Suppressor macrophage treated with lipopolysaccharide for 1 hour (primary cell): ENCODE measurements at places on chromosomes 1 and 21.

GRCh38 chr1:201481761-201482493 is 12.9 kb upstream of the PHLDA3 start:
- peak; percentile 82 for DNase-seq

DNA sequence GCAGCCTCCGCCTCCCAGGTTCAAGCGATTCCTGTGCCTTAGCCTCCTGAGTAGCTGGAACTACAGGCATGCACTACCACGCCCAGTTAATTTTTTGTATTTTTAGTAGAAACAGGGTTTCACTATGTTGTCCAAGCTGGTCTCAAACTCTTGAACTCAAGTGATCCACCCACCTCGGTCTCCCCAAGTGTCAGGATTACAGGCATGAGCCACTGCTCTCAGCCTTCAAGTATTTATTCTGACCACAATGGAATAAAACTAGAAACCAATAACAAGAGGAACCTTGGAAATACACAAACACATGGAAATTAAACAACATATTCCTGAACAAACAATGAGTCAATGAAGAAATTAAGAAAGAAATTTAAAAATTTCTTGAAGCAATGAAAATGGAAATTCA is 32.7 kb upstream of the DR1 start:
- DNase-seq = no peak

GRCh38 chr21:24225431-24225830 is 1381.8 kb downstream of the MRPL39 start:
- peak; percentile 6 for DNase-seq

DNA sequence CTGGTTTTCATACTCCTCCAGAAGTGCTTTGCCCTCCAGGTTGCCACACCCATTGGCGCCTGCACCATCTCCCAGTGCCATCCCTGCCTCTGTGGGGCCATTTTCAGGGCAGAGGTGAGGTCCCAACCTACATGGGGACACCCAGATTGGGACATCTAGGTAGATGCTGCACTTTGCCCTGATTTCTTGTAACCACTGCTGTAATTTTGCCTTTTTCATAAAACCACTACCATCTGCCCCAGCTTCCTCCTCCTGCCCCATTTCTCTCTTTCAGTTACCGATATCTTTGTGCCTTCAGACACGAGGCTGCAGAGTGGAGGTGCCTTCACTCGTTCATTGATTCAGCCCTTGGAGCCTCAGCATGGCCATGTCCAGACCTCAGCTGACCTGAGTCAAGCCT is 21.4 kb downstream of the FAAH start:
- DNase-seq = no peak

DNA sequence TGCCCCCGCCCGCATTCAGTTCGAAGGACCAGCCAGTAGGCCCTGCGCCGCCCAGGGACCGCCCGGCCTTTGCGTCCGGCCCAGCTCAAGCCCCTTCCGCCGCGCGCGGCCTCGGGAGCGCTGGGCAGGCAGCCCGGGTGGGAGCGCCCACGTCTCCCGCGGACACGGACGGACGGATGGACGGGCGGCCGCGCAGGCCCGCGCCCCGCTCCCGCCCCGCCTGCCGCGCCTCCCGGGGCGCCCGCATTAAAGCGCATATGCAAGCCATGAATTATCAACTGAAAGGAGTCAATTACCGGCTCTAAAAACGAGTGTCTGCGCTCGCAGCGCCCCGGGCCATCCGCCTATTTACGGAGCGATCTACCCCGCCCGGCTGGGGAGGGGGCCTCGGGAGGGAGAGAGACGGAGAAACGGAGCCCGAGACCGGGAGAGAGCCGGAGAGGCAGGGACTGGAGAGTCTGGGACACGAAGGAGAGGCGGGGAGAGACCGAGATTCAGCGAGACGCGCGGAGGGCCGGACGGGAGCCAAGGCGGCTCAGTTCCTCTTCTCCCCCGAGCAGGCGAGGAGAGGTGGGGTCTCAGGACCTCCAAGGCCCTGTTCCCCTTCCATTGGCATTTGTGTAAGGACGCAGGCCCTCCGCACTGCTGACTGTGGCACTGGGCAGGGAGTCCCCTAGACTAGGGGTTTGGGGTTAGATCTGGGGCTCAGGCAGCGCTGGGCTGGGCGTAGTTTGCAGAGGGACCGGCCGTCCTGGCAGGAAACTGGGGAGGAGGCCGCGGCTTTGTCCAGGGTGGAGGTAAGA is 41.3 kb upstream of the DMBX1 start:
- peak; percentile 41 for DNase-seq

DNA sequence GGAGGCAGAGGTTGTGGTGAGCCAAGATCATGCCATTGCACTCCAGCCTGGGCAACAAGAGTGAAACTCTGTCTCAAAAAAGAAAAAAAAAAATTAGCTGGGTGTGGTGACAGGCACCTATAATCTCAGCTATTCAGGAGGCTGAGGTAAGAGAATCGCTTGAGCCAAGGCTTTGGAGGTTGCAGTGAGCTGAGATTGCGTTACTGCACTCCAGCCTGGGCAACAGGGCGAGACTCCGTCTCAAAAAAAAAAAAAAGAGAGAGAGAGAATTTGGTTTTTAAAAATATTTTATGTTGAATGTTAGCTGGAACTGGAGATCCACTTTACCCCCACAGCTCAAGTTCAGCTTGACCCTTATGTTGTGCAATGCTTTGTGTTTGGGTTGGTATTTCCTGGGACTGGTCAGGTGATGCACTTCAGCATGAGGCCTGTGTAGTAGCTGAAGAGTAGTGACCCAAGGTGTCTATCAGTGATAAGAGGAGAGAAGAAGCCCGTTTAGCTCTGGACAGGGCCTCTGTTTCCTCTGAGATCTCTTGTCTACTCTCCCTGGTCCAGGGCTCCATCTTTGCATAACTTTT is 36.8 kb upstream of the MACF1 start:
- no peak for DNase-seq

- no peak for DNase-seq
Observed at GRCh38 chr1:18764362-18764761, 95.1 kb downstream of the TAS1R2 start.

GRCh38 chr1:70442490-70442889 is 31.4 kb downstream of the CTH start:
- DNase-seq = no peak

DNA sequence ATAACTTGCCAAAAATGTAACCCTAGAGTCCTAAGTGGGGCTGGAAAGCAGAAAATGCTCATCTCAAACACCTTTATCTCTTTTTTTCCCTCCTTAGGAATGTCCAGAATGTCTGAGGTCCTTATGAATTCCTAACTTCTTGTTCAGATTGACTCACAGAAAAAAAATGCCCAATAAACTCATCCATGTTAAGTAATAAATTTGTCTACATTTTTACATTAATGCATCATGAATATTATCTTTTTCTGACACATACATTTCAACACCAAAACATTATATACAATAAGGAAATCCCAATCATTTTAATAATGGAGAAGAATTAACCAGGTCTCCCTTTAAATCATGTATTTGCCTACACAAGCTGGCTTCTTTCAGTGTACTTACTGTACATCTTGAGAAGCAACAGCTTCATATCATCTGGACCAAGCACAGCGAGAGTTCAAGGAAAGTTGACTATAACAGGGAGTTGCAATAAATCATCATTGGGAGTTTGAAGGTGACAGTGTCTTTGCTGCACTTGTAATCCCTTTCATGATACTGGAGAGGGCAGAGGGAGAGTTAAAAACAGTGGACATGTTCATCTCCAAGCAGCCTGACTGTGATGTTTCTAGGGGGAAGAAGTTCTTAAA is 565.2 kb downstream of the LTN1 start:
- DNase-seq = no peak

DNA sequence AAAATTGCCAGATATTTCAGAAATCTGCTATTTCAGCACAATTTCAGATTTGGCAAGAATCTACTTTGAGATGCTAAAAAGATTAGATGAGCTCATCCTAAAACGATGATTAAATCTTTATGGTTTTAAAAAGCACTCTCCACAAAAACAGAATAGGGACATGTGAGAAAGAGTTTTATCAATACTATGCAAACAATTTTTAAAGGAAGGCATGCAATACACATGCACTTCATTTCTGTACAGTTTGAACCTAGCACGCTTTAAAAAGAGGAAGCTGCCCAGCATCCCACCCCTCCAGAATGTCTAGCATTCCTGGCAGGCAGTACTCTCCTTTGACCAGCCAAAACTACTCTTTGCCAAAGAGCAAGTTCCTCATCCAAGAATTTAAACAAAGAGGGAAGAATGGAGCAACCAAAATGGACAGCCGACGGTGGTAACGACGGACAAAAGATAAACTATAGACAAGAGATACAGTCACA is 1.3 kb downstream of the ARHGAP29 start:
- no peak for DNase-seq

DNA sequence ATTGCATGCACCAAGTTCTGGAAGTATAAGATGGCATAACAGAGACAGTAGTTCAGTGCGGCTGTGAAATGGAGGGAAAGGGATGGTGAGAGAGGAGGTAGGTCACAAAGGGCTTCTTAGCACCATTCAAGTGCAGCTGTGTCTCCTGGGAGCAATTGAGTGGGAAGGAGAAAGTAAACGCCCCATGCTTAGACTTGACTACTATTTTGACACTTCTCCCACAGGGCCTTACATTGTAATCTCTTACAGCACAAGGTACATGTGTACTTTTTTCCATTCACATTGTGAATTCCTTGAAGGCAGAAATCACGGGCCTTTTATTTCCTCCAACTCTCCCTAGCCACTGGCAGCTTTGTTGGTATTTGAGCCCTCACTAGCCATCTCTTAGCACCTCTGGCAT is 239.6 kb upstream of the FOXD3 start:
- no peak for DNase-seq

DNA sequence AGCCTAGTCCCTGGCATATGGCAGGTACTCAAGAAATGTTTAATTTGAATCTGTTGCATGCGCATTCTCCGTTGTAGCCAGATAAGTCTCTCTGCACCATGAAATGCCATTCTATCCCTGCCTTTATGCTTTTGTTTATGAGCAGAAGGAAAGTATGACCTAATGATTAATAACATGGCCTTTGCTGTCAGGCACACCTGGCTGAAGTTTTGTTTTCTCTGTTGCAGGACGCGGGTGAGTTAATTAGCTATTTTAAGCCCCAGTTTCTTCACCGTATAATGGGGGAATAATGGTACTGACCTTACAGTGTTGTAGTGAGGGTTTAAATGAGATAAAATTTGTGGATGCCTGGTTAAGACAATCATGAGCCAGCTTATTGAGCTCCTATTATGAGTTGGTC is 87.7 kb downstream of the ST6GALNAC3 start:
- no peak for DNase-seq

DNA sequence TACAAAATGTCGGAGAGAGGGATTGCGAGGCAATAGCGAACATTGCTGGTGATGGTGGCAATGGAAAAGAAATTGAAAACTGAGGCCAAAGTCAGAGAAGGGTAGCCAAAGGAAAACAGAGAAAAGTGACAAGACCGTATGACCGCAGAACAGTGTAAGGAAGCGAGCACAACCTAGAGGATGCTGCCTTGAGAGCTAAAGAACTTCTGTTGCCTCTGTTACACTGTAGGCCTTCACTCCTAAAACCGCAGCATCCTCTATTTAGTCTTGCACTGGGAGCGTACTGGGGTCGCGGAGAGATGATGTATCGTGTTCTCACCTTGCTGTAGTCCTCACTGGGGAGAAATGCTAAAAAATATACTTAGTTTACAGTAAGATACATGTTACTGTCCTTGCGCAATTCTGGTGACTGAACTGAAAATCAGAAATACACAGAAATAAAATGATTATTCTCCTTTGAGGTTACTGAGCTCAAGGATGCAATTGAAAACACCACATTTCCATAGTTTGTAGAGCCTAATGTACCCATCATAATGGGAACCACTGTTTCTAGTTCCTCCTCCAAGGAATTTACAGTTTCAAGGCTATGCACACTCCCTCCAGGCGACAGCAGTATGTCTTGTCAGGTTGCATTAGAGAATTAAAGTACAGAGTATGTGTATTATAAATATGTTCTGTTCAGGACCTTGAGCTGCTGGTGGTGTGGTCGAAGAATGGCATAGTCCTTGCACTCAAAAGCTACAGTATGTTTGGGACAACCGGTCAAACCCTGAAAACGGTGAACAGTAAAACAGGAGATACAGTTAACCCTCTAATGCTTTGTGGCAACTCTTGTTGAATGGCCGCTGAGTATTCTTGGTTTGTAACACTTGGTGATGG is 1.3 kb downstream of the NEK7 start:
- peak; percentile 27 for DNase-seq

GRCh38 chr1:3349968-3350299 is 104.5 kb upstream of the ARHGEF16 start:
- no peak for DNase-seq

- DNase-seq = no peak
Observed at GRCh38 chr1:223197923-223198627, 55.0 kb upstream of the TLR5 start.

DNA sequence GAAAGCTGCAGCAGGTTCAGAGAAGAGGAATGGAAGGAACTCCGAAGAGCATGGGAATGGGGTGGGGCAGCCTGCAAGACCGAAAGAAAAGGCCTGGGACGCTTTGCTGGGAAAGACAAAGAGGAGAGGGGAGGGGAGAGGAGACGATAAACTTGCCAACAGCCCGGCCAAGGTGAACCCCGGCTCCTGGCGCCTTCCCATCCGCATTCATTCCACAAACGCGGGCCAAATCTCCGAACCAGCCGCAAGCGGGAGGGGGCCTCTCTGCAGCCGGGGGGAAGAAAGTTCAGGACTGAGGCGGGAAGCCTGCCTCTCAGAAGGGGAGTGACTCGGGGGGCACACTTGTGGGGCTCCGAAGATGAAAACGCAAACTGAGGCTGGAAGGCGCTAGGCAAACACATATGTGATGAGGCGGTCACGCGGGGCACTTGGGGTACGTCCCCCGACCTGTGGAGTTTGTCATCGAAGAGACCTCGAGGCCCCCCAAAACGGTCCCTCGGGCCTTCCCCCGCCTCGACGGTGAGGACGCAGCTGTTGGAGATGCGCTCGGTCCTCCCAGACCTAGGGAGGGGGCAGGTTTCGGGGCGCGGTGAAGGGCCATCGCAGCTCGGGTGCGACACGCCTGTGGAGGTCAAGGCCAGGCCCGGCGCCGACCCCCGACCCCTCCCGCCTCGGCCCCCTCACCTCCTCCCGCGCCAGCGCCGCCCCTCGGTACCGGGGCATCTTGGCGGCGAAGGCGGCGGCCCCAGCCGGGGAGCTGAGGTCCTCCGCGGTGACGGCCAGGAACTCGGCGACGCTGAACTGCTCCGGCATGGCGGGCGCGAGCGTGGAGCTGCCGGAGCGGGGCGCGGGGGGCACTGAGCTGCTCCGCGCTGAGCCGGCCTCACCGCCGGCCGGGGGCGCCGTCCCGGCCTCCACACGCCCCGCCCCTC is at the start of gene ASAP3:
ASAP3 (minus strand) TSS at position 859 of the 932 bp plus-strand sequence; CDS start at position 813, 46 bp downstream.
- no peak for DNase-seq
